Left lobe of liver (tissue), 2 donors: ENCODE measurements at places on chromosomes 1 and 21. TPM values are rescaled to one million over a fixed set of nuclear protein-coding genes. Genes with fewer than 3 reads are reported as not detected.

Gene CLEC20A
- not detected for total RNA-seq

DNA sequence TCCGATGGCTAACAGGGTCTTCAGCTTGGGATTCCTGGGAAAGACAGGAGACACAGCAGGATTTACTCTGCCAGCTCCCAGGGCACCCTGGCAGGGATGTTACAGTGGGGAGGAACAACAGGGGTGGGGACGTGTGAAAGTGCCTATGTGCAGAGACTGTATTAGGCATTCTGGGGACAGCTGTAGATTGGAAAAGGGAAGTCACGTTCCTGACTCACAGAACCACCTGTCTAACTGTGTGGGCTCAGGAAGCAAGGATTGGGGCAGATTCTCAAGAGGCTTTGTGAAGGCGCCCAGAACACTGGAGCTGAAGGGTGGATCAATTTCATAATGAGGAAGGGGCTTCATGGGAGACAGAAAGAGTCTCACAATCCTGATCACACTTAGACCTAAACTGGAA is 4.4 kb downstream of the CHIT1 start:
- DNase-seq, result no peak

Gene SUSD4
- 1.3 TPM for total RNA-seq

- no peak for DNase-seq
Measured at GRCh38 chr1:22665752-22666151, 12.7 kb downstream of the C1QB start.

GRCh38 chr1:26170472-26170821 is 739 bp downstream of the ZNF593 start:
- no peak for DNase-seq

- DNase-seq, result no peak
Measured at GRCh38 chr1:223500560-223501425, 107.6 kb downstream of the CCDC185 start.

DNA sequence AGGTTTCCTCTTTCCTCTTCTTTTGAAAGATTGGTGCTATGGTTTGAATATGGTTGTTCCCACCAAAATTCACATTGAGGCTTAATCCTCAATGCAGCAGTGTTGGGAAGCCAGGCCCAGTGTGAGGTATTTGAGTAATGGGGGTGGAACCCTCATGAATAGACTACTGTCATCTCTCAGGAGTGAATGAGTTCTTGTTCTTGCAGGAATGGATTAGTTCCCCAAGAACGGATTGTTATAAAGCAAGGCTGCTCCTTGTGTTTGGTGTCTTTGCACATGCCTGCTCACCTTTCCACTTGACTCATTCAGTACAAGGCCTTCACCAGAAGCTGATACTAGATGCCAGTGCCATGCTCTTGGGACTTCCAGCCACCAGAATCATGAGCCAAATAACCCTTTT is 223.2 kb downstream of the BACH1 start:
- DNase-seq, result no peak

DNA sequence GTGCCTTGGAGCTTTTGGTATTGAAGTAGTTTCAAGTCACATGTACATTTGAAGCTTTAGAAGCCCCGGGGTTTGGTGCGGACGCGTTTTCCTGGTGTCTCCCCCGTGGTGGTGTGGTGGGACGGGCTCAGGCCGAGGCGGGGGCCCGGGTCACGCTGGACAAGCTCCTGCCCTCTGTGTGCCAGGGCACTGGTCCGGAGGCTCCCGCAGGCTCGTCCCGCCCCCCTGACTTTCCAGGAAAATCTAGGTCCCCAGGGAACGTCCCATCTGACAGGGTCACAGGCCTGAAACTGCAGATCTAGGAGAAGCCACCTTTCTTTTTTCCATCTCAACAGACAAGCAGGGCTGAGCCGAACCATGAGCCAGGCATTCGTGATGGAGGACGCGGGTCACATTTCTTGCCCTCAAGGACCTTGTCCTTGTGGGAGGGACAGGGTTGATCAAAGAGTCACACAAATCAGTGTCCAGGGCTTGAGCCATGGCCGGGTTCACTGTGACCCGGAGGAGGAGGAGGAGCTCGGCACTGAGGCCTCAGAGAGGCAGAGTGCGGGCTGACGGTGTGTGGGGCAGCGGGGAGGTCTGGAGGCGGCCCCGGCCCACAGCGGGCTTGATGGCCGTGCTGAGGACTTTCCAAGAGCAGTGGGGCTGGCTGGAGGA is 1.6 kb downstream of the DMRTB1 start:
- DNase-seq, result no peak

GRCh38 chr1:147167365-147167764 is 4.9 kb downstream of the PRKAB2 start:
- DNase-seq, result no peak

GRCh38 chr1:185720633-185721272 is 13.4 kb upstream of the HMCN1 start:
- DNase-seq, result no peak

GRCh38 chr1:36269408-36269838 is 36.7 kb upstream of the SH3D21 start:
- DNase-seq, result peak; percentile 83
